Naive B cell (primary cell): ENCODE measurements at places on chromosomes 12 and 14.

- DNase-seq = no peak
Observed at GRCh38 chr12:98453070-98453469, 62.3 kb upstream of the TMPO start.

DNA sequence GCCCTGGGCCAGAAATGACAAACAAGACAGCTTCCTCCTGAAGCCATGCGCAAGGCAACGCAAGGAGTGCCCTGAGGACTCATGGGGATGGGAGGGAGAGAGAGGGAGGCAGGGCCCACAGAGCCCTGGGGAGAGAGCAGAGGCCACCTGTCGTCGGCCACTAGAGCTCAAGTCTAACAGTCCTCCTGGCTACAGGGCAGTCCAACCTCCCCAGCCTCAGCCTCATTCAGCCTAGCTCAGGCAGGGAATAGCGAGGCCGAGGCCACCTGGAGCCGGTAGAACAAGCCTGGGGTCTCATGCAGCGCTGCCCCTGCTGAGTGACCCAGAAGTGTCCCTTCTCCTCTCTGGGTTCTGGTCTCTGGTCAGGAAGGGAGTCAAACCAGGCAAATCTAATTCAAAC is 69.5 kb downstream of the BCL11B start:
- no peak for DNase-seq

DNA sequence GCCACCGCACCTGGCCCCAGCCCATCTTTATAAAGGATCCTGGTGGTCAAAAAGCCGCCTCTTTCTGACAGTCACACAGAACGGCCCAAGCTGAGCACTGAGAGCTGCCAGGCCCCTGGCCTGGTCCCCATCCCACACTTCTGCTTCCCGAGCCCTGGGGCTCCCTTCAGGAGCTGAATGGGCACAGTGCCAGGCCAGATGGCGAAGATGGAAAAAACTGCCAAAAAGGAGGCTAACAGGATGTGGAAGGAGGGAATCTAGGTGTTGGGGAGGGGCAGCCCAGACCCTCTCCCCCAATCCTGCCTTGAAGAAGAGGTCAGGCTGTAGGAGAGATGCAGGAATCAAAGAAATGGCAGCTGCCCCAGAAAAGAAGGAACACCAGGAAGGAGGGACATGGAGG is 5.0 kb downstream of the LPAR5 start:
- no peak for DNase-seq

- no peak for DNase-seq
Observed at GRCh38 chr14:56210571-56210970, 92.4 kb downstream of the PELI2 start.

DNA sequence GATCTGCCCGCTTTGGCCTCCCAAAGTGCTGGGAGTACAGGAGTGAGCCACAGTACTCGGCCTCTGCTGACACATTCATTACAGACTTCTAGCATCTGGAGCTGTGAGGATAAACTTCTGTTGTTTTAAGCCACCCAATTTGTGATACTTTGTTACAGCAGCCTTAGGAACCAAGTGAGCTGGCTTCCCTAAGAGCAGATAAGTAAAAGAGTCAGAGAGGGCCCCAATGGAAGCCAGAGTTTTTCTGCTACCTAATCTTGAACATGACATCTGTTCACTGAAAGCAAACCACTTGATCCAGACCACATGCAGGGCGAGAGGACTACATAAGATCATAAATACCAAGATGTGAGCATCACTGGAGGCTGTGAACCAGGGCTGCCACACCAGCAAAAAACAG is 3.7 kb upstream of the MAPKAPK5 start:
- DNase-seq = no peak

GRCh38 chr14:67784244-67784823 is 32.1 kb downstream of the ZFYVE26 start:
- DNase-seq = no peak

DNA sequence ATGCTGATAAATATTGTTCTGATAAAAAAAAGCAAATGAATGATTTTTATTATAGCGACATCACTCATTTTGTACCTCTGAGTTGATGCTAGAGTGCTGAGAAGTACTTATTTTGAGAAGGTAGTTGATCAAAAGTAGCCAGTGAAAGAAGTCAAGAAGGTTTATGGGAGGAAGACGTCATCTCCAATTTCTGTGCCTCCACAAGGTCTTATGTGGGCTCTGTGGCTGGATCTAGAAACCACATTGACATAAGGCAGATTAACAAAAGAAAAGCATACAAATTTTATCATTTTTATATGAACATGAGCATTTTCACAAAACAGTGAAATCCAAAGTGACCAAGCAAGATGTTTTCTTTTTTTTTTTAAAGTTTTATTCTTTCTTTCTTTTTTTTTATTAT is 289.5 kb upstream of the FAR2 start:
- no peak for DNase-seq

DNA sequence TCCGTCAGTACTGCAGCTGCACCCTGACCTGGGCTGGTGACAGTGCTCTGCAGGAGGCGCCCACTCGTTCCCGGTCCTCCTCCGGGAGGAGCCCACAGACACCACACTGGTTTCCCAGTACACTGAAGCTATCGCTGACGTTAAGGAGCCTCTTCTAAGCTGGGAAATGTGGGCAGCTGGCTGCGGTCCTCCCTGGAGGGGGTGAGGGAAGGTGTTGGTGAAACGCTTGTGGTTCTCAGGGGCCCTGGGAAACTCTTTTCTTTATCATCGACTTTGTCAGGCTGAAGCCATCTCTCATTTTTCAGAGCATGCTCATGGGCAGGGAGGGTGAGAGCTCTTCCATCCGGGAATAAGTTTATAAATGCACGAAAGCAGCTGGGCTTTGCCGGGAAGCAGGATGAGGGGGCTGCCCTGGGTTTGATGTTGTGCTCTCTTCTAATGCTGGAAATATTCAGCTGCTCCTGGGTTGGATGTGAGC is 176.0 kb downstream of the CHST11 start:
- DNase-seq = no peak

GRCh38 chr12:58204071-58204470 is 262.7 kb downstream of the ATP23 start:
- no peak for DNase-seq

GRCh38 chr14:91354221-91354916 is 63.3 kb downstream of the CCDC88C start:
- no peak for DNase-seq

DNA sequence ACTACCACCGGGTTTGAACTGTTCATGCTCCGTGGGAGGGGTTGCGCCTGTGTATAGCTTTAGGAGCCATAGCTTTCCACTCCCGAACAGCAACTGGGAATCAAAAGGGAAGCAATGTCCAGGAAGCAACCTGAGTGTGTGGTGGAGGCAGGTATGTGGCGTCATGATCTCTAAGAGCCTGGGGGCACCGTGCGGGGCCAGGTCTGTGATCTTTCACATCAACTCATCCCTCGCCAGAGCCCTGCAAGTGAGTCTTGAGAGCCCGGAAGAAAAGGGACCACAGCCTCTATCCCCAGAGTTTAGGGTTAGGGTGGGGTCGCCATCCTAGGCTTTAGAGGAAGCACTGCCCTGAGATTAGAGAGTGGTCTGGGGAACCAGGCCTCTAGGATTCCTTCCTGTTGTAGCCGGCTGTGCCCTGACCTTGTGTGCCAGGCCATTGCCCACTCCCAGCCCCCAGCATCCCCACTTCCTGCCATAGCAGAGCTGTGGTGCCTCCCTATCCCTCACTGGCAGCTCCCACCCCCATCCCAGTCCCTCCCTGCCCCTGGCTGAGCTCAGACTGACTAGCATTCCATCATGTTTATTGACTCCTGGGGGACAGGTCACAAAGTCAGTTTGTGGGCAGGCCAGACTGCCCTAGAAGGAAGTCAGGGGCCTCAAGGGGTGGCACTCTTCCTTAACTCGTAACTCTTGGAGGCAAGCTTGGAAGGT is 745 bp upstream of the ADCY4 start:
- DNase-seq = no peak

GRCh38 chr14:105185001-105185400 is 3.9 kb upstream of the NUDT14 start:
- DNase-seq = no peak

- no peak for DNase-seq
Observed at GRCh38 chr14:54591866-54592265, 24.9 kb downstream of the SAMD4A start.

DNA sequence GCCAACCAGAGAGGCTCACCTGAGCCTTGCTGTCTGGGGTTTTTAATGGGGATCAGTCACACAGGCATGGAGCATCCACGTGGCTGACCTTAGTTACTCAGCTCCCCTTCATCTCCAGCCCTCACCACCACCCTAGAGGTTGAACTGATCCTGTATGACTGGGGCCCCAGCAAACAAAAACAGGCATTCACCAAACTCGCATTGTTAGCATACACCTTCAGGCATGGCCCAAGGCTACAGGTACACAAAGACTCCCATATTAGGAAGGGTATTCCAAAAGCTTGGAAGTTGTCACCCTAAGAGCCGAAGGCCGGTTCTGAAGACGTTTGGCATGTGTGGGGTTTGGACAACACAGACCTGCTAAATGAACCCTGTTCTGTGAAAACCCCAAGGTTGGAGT is 10.0 kb downstream of the DNAH10 start:
- no peak for DNase-seq

DNA sequence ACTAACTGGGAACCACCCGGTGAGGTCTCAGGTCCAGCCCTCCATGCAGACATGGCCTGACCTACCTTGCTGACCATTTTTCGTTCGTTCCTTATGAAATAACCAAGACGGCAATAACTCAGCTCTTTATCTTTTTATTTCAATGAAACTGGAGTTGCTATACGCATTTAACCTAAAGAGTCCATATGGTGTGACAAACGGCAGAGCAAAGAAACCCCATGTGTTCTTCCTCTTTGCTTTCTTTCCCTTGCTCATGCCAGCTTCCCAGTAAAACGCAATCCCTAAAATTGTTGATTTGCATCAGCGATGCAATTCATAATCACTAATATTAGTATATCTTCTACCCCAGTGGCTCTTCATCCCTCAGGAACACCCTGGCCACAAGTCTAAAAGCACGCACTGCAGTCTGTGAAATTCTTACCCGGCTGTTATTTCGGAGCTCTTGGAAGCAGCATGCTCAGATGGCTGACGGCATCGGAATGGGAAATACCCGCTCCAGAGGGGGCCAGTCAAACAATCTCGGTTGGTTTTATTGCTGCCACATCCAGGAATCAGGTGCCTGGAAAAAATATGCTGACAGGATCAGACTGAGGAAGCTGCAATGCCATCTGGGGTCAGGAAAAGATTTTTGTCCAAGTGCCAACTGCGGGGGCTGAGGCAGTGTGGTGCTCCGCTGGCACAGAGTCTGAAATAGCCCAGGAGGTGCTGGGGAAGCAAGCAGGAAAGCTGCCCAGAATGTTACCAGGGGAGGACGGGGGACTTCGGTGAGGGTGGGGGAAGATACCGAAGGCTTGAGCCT is 28.2 kb upstream of the KCNA1 start:
- no peak for DNase-seq

GRCh38 chr12:53966385-53967133 is 6.4 kb upstream of the HOXC11 start:
- DNase-seq = no peak

GRCh38 chr12:12358528-12358927 is 1.6 kb downstream of the BORCS5 start:
- no peak for DNase-seq

DNA sequence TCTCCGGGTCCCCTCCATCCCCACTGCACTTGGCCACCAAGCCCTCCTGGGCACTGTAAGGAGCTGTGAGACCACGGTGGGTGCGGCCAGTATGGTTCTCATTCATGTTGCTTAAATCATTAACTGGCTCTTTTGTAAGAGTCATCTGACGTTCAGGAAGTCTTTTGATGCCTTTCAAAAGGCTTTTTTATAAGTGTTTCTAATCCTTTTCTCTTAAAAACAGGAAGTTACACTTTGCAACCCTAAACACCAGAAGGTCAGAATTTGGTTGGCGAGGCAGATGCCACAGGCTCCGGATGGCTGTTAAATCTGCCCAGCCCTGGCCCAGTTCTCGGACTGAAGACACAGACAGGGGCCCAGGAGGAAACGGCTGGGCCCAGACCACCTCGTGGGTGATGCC is 26.1 kb upstream of the DIO3 start:
- peak; percentile 13 for DNase-seq

DNA sequence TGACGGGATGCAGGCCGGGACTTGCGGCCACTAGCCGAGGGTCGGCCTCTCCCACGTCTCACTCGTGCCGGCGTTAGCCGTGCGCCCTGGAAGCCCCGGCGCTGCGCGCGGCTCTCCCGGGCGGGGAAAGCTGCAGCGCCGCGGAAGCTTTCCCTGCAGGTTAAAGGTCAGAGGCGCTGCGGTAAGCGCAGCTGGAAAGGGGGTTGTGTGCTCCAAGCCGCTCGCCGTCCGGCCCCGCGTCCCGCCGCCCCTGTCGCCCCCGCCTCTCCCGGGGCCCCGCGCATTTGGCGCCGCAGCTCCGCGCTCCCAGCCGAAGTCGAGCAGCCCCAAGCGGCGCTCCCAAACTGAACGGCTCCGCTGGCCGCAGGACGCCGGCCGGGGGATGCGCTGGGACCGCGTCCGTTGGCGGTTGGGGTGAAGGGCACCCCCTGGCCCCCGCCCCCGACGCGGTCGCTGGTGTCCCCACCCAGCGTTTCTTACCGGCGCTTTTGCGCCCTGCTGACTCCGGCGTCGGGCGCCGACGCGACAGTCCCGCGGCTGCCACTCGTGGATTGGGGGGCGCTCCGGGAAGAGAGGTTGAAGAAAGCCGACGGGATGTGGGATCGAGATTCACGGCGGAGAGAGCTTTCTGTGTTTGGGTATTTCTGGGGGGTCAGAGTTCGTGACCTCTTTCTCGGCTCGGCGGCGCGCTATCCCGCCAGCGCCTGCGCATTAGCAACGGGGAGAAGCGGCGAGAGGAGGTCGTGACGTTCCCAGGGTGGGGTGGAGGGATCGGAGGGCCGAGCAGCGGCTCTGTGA is at the start of gene NR2C1:
NR2C1 (minus strand) TSS at position 719 of the 798 bp plus-strand sequence. CDS start 6,234 bp downstream, outside the sequence.
- DNase-seq = peak; percentile 91

GRCh38 chr12:108821407-108822397 is 35.7 kb downstream of the SSH1 start:
- no peak for DNase-seq

DNA sequence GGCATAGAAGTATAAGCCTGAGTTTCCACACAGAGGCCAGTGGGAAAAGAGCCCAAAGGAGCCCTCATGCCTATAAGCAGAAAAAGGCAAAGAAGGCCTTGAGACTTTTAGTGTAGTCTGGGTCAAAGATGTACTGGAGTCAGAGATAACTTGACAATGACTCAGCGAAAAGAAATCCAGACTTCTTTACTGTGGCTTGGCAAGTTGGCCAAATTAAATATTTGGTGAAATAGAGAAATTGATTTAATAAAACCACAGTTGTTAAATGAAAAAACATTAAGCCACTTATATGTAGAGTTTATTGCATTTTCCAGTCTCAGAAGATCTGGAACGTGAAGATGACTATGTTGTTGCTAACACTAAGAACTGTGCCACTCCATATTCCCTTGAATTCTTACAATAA is 105.1 kb downstream of the TMTC3 start:
- DNase-seq = no peak

DNA sequence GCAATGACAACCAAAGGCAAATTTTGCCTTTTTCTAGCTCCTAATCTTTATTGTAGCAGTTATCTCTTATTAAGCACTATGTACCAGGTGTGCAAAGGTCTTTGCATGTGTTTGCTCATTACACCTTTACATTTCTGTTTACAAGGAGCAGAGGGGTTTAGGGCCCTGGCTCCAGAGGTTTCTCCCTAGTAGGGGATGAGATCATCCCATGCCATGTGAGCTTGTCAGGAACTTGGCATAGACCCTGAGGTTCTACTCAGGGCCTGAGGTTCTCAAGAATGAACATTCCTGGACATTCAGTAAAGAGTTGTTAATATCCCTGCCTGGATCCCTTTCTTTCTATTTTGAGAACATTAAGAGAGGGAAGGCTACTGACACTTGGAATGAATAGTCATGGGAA is 292.0 kb downstream of the RPAP3 start:
- no peak for DNase-seq

GRCh38 chr12:10505620-10506019 is at the start of gene EIF2S3B:
EIF2S3B (plus strand) TSS chr12:10505890; CDS start chr12:10505903, 13 bp downstream.
- DNase-seq = no peak

GRCh38 chr12:22130671-22131070 is 84.7 kb downstream of the CMAS start:
- no peak for DNase-seq
